ENCODE measurements at places on chromosomes 12 and 14.
A peak's percentile ranks its signal among the peaks of the same experiment; 100 is the strongest.

DNA sequence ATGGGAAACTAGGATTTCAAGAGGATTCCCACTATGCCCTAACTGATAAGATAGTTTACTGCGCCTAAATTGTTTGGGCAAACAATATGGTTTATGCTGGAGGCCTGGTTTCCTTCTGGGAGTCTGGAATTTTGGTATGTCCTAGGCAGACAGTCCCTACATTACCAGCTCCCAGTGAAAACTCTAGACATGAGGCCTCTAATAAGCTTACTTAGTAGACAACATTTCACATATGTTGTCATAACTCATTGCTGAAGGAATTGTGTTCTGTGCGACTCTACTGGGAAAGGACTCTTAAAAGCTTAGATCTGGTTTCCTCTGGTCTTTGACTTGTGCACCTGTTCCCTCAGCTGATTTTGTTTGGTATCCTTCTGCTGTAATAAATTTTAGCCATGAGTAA, 18.0 kb upstream of the PRPF39 start:
- DNase-seq, result no peak

- no peak for DNase-seq
Measured at GRCh38 chr12:56571121-56571520, 49.5 kb downstream of the RBMS2 start.

- DNase-seq, result no peak
Measured at GRCh38 chr12:26196421-26196716, 996 bp downstream of the SSPN start.

GRCh38 chr12:131104463-131105350, 151.0 kb downstream of the ADGRD1 start:
- DNase-seq, result peak; percentile 72

DNA sequence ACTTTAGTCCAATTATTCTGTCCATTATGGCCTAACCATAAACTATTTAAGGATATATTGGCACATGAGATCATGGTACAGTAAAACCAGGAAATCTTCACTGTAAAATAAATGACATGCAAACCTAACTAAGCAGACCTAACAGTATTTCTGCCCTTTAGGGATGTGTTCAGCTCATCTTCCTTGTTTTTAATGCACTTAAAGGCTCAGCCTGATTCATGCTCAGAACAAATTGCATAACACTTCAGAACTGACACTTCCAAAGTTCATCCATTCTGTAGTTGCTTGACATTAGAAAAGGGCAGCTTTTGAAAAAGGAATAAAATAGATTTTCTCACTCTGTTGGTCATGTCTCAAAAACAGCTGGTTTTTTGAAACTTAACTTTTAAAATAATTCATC, 708.5 kb downstream of the C12orf50 start:
- DNase-seq, result no peak

- no peak for DNase-seq
Measured at GRCh38 chr12:113647048-113647447, 175.4 kb upstream of the LHX5 start.

- no peak for DNase-seq
Measured at GRCh38 chr12:126608607-126609175, 1543.5 kb downstream of the AACS start.

DNA sequence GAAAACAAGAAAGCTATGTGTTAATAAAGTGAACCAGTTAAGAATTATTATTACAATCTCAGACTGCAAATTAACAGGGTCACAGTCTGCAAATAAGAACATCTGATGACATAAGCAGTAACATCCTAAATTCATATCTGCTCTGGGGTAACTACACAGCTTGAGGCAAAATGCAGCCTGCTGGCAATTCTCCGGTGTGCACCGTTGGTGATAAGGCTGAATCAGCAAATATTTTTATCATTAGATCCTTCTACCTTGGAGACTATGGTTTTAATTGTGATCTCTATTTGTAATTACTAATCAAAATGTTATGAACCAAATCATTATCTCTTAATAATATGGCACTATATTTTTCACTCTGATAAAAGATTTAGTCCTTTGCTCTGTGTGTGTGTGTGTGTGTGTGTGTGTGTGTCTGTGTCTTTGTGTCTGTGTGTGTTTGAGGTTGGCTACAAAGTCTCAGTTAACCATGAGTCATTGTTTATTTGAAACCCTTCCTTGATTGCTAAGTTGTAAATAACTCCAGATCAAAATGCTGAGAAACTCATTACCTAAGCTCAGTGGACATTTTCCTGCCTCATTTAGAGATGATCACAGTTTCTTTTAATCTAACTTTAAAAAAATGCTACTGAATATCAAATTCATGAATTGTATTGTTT, 442.6 kb downstream of the GXYLT1 start:
- no peak for DNase-seq

DNA sequence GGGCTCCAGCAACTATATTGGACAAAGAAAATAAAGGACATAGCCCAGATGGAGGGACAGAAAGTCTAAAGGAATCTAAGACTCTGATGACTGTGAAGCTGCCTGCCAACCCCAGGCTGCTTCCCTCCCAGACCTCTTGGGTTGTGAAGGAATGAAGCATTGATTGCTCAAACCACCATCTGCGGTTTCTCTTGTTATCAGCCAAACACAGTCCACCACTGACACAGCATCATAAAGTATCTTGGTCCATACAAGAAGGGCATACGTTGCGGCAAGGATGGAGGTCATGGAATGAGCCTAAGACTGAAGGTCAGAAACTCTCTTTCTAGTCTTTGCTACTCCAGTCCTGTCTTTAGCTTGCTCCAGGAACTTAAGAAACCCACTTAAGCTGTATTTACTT, 58.5 kb upstream of the PLXNC1 start:
- no peak for DNase-seq

- DNase-seq, result no peak
Measured at GRCh38 chr12:109892748-109893147, 7.3 kb upstream of the TCHP start.

- no peak for DNase-seq
Measured at GRCh38 chr12:65830305-65830704, 6.0 kb downstream of the HMGA2 start.

GRCh38 chr12:57461917-57462250, 2.3 kb downstream of the GLI1 start:
- DNase-seq, result no peak

DNA sequence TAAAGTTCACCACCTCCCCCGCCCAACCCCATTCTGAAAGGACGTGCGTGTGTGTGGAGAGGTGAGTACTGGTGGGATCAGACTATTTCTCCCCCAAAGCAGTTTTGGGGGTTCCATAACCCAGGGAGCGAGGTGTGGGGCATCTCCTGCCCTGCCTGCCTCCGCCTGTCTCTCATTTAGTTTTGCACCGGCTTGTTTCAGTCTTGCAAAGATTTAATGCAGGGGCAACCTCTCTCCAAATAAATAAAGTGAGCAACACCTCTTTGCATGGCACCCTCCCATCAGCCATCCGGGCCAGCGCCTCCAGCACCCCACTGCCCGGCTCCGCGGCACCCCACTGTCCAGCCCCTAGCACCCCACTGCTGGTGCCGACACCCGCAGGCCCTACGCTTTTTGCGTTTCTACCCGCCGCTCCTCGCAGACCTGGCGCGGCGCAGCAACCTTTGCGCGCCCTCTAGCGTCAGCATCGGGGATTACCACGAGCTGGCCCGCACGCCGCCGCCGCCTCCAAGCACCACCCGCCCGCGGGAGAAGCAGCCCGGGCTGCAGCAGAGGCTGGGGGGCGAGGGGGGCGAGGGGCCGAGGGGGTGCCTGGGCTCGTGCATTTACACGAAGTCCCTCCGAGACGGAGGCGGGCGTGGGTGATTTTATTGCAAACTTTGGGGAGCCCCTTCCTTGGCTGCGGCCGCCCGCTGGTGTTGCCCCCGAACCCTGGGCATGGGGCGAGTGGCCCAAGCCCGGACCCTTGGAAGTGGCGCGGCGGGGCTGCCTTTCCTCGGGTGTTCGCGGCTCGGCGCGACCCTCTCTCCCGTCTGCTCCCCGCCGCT, 55.8 kb upstream of the VRK1 start:
- DNase-seq, result peak; percentile 78

- no peak for DNase-seq
Measured at GRCh38 chr12:91538418-91538817, 355.8 kb upstream of the DCN start.

GRCh38 chr14:73259837-73260236, 22.5 kb downstream of the PAPLN start:
- DNase-seq, result no peak

DNA sequence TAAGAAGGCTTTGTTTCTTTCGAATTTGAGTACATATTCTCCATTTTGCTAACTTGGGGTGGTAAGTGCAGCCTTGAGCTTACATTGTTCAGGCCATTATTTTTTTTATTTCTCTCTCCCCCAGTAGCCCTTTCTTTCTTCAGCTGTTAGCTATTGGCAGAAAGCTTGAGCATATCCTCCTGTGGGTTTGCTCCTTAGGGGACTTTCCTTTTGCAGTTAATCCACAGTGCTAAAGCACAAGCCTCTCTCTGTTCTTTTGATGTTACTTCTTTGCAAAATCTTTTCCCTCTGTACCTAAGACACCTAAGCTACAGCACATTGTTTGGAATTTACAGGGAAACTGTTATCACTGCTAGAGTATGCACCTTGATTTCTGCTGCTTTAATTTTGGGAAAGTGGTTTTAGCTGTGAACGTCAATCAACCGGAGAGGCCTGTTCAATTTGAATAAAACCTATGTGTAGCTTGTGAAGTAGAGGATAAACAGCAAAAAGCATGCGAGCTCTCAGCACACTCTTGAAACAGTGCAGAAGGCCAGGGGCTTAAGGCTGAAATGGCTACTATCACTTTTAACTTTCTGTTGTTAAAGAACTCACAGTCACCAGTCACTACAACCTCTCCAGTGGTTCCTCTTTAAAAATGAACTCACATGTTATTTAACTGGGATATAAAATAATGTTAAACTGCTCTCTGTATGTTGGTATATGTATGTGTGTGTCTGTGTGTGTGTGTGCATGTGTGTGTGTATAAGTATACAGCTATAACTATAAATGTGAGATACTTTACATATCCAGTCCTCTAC, 139.2 kb downstream of the PDZRN4 start:
- DNase-seq, result no peak

GRCh38 chr12:27756670-27757195, 23.3 kb upstream of the KLHL42 start:
- DNase-seq, result no peak

- no peak for DNase-seq
Measured at GRCh38 chr12:110846615-110847566, at the start of gene CCDC63. CCDC63 (plus strand) TSS chr12:110846987; CDS start chr12:110852955, 5,968 bp downstream.

DNA sequence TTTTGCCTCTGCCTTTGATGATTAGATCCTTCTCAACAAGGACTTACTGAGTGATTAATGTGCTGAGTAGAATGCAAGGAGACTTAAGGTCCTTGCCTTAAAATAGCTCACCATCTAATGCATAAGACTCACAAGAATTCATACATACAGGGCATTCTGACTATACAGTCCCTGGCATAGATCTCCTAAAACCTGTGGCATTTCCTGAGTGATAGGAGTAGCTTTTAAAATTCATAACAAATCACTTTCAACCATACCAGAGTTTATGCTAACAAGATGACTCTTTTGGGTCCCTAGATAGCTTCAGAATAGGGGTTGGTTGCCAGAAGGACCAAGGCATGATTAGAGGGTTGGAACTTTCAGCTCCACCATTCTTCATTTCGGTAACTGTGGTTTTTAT, 48.8 kb downstream of the STXBP6 start:
- no peak for DNase-seq

GRCh38 chr14:63564318-63564717, 21.1 kb upstream of the PPP2R5E start:
- no peak for DNase-seq

- peak; percentile 27 for DNase-seq
Measured at GRCh38 chr12:51270067-51270950, at the start of gene SMAGP. SMAGP (minus strand) TSS chr12:51270415; CDS start chr12:51269278, 1,137 bp downstream.

GRCh38 chr12:126362493-126362892, 1297.3 kb downstream of the AACS start:
- no peak for DNase-seq

DNA sequence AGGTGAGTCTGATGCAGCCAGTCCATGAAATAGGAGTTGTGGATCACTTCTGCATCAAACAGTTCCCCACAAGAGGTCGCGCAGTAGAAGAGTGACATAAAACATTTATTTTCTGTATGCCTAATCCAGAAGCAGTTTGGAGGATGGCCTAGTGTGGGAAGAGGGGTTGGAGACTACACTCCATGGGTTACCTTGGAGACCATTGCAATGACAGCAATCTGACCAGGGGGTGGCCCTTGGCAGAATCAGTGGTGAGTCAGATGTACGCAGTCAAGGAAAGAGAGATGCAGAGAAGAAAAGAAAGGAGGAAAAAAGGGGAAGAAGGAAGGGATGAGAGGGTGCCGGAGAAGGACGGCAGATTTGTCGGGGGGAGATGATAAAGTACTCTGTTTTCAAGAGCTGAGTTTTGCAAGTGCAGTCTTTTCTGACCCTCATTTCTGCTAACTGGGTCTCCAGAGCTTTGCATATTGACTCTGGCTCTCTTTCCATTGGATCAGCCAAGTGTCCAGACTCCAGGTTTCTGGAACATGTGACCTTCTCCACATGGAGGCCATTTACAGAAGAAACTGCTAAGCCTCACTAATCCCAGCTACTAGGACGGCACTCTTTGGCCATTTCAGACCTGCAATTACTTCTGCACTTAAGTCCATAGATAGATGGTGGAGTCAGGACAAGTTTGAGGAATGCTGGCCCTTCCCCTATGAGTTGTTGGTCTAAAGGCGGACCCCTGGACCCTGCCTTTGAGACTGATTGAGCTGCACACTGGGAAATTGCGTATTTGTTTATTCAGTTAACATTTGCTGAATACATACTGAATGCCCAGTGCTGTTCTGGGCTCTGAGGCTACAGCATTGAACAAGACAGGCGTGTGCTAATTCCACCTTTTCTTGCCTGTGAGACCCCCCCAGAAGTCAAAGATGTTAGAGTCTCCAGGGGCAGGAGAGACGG, 424.2 kb downstream of the BCL11B start:
- DNase-seq, result no peak

GRCh38 chr14:76576047-76576741, 185.1 kb upstream of the VASH1 start:
- DNase-seq, result no peak

- no peak for DNase-seq
Measured at GRCh38 chr12:38776647-38777046, 128.7 kb downstream of the CPNE8 start.

DNA sequence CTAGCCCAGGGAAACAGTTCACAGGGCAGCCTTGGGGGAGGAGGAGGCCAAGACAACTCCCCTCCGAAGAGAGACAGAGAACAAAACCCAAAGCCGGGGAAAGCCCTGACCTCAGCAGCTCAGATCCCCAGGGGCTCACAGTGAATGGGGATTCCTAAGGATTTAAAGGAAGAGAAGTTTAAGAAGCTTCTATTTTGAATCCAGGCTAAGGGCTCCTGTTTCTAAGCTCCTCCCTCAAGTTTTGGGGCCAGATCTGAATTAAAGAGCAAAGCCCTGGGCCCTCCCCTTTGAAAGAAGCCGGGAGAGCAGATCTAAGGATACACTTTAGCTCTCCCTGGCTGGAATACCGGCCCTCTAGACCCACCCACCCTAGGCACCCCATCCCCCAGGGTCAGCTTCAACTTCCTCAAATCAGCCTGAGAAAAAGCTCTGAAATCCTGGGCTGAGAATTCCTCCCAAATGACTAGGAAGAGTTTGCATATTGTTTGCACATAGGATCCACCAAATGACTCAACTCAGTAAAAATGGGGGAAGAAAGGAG, 3.9 kb downstream of the KDM2B start:
- no peak for DNase-seq

Data from activated naive CD4-positive, alpha-beta T cell (primary cell).